ENCODE measurements at places on chromosomes 16 and 17.

- DNase-seq, result no peak
These were observed 42.3 kb downstream of the PIPOX start for GRCh38 chr17:29085223-29085622.

- no peak for DNase-seq
These were observed 46.8 kb downstream of the BEAN1 start for GRCh38 chr16:66473654-66474519.

DNA sequence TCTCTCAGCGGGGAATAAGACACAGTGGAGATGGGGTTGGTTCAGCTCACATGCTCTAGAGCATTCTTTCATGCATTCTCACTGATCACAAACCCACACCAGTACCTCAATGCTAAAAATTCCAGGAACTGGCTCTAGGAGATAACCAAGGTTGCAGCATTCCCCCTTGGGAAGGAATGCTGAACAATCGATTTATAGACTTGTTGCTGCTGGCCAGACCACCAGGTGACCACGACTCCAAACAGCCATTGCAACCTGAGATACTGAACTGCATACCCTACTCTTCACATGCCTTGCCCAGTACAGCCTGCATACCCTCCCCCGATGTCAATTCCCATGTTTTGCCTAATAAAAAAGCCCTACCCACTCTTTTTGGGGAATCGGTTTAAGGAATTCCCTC, 75.1 kb upstream of the GPRC5B start:
- no peak for DNase-seq

GRCh38 chr17:64256913-64257807, 5.9 kb downstream of the TEX2 start:
- no peak for DNase-seq

DNA sequence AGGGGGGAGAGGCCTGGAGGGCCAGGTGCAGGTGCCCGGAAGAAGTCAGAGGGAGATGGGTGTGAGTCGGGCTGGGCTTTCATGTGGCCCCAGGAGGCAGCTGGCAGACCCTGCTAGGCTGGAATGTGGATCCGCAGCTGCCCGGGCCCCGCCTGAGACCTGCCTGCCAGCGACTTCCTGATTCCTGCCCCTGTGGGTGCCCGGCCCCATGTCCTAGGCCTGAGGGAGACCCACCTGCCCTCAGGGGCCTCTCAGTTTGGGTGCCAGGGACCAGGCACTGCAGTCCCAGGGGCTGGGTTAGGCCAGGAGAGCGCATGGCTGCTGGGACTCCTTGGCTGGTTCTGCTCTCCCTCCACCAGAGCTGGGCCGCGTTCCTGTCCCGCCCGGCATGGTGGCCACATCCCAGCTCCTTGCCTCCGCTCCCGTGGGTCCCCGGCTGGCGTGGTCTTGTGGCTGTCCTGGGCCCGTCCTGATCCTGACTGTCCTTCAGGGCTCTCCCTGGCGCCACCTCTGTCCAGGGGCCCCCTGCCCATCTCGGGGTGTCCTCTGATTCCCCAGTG, 22.1 kb upstream of the SPNS2 start:
- no peak for DNase-seq

DNA sequence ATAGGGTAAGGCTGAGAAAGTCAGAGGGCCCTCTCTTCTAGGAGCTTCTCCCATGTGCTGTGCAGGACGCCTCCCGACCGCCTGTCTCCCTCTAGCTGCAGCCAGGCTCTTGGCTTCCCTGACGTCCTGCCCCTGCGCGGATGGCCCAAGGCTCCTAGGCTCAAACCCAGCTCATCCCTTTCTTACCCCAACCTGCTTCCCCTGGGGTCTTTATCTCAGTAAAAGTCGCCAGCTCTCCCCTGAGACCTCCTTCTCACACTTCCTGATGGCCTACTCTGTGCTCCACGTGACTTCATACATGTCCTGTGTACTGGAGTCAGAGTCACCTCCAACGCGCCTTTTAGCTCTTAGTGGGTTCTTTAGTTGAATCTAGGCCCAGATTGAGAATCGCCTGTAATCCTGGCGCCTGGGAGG, 1.1 kb upstream of the ZNF747 start:
- peak; percentile 57 for DNase-seq

DNA sequence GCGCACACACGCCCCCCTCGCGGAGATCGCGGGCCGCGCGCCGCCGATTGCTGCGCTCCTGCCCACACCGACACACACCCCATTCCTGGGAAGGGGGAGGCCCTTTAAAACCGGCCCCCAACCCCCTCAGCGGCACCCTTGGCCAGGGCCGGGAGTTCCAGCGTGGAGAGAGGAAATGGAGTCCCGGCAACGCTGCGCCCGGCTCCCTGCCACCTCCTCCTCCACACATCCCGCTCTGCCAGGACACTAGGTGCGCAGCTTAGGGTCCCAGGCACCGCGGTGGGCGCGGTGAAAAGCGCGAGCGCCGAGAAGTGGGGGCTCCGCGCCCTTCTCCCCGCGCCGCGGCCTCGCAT, 397 bp downstream of the CDC42EP4 start:
- no peak for DNase-seq

Measured in BE2C (cell line).